ENCODE measurements at places on chromosomes 16 and 17. TPM values are rescaled to one million over a fixed set of nuclear protein-coding genes. Genes with fewer than 3 reads are reported as not detected.

The DGKE gene
- 11.7 TPM for total RNA-seq

- no peaks in the 10 kb centered on the region for H3K36me3 ChIP-seq
- no peak for DNase-seq
- H3K4me3 ChIP-seq, result peak overlapping the region; percentile 87
- H3K4me1 ChIP-seq, result peaks cover 5% of the 10 kb centered on the region
- no peaks in the 10 kb centered on the region for H3K27me3 ChIP-seq
These were observed 57.7 kb downstream of the SRL start for GRCh38 chr16:4184038-4184702.

The MAPT gene
- total RNA-seq, result 8.0 TPM

GRCh38 chr16:8204769-8205168 lies 385.5 kb downstream of the TMEM114 start:
- H3K27ac ChIP-seq, result no peak overlapping the region
- no peaks in the 10 kb centered on the region for H3K4me1 ChIP-seq
- no peak overlapping the region for H3K4me3 ChIP-seq
- no peak for DNase-seq

- H3K4me3 ChIP-seq, result no peak overlapping the region
- no peak for DNase-seq
- no peak overlapping the region for H3K27ac ChIP-seq
- H3K4me1 ChIP-seq, result peaks cover 22% of the 10 kb centered on the region
- H3K27me3 ChIP-seq, result no peaks in the 10 kb centered on the region
These were observed 30.7 kb upstream of the CDRT4 start for GRCh38 chr17:15498107-15498506.
